ENCODE measurements at places on chromosomes 3 and 15. TPM values are rescaled to one million over a fixed set of nuclear protein-coding genes. Genes with fewer than 3 reads are reported as not detected.
A peak's percentile ranks its signal among the peaks of the same experiment; 100 is the strongest.

Gene ZKSCAN7
- total RNA-seq: 6.2 TPM

Gene POPDC2
- total RNA-seq: 11.5 TPM

Gene MTFMT
- 15.2 TPM for total RNA-seq

Gene IMPG2
- total RNA-seq: 0.39 TPM

Gene MCF2L2
- 1.0 TPM for total RNA-seq

Gene GOLGA6D
- not detected for total RNA-seq

DNA sequence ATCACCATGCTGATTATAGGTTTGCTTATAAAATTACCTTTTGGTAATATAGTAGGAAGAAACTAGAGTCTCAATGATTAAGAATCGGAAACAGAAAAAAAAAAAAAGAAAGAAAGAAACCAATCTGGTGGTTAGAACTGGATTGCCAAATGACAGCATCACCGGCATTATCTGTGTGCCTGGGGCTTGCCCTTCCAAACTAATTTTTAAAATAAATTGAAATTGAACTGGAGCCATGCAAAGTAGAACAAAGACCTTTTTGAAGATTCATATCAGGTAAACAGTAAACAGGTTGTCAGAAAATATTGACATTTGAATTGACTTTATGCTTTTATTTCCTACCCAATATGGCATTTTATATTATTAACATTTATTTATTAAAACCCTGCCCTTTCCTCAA is 11.2 kb upstream of the CPB1 start:
- H3K4me3 ChIP-seq: no peak overlapping the region
- H3K27me3 ChIP-seq: no peaks in the 10 kb centered on the region
- no peaks in the 10 kb centered on the region for H3K4me1 ChIP-seq
- H3K36me3 ChIP-seq: no peaks in the 10 kb centered on the region
- no peak for DNase-seq

- H3K36me3 ChIP-seq: no peaks in the 10 kb centered on the region
- no peak for DNase-seq
- no peak overlapping the region for H3K4me3 ChIP-seq
- no peaks in the 10 kb centered on the region for H3K27me3 ChIP-seq
These were observed 1337.9 kb upstream of the EPHA6 start for GRCh38 chr3:95476534-95476933.

GRCh38 chr15:49045751-49046219 is 461 bp downstream of the SECISBP2L start:
- H3K4me1 ChIP-seq: no peaks in the 10 kb centered on the region
- no peaks in the 10 kb centered on the region for H3K36me3 ChIP-seq
- no peak for DNase-seq
- H3K27me3 ChIP-seq: no peaks in the 10 kb centered on the region

DNA sequence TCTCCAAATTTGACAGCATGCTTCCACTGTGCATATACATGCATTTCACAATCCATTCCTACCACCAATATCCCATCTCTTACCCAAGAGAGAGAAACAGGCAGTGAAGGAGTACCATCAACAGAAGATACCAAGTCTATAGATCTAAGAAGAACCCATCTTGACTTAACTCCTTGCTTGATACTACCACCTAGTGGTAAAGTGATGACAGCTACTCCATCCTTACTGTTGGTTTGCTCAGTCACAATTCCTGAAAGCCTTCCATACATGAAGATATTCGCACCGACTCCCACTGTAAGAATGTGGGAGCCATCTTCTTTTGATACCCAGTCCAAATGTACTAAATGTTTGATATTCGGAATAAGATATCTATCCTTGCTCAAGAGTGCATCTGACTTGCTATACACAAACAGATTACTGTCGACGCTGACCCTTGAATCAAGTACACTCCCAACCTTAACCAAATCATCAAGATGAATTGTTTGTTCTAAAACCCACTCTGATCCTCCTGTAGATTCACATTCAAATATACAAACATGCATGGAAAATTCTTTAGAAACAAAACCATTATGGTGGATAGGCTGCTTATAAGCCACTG is 123.1 kb downstream of the DMXL2 start:
- DNase-seq: no peak
- H3K27me3 ChIP-seq: no peaks in the 10 kb centered on the region
- H3K27ac ChIP-seq: no peak overlapping the region
- no peaks in the 10 kb centered on the region for H3K36me3 ChIP-seq
- H3K4me3 ChIP-seq: no peak overlapping the region
- no peaks in the 10 kb centered on the region for H3K4me1 ChIP-seq

- no peaks in the 10 kb centered on the region for H3K27me3 ChIP-seq
- no peaks in the 10 kb centered on the region for H3K4me1 ChIP-seq
- H3K27ac ChIP-seq: no peak overlapping the region
- no peak for DNase-seq
- H3K4me3 ChIP-seq: no peak overlapping the region
- H3K36me3 ChIP-seq: no peaks in the 10 kb centered on the region
These were observed 41.8 kb upstream of the CCNL1 start for GRCh38 chr3:157201648-157202278.

- H3K36me3 ChIP-seq: peaks cover 8% of the 10 kb centered on the region
- DNase-seq: no peak
- H3K27ac ChIP-seq: no peak overlapping the region
- H3K4me3 ChIP-seq: no peak overlapping the region
- no peaks in the 10 kb centered on the region for H3K4me1 ChIP-seq
These were observed 53.4 kb downstream of the ADAMTS9 start for GRCh38 chr3:64634417-64634816.

- no peak overlapping the region for H3K4me3 ChIP-seq
- no peak for DNase-seq
- H3K4me1 ChIP-seq: no peaks in the 10 kb centered on the region
- H3K36me3 ChIP-seq: no peaks in the 10 kb centered on the region
- no peak overlapping the region for H3K27ac ChIP-seq
These were observed 813.2 kb downstream of the AGBL1 start for GRCh38 chr15:86892774-86893449.

GRCh38 chr3:71487418-71487817 is 96.1 kb downstream of the FOXP1 start:
- H3K4me1 ChIP-seq: no peaks in the 10 kb centered on the region
- no peak overlapping the region for H3K4me3 ChIP-seq
- no peaks in the 10 kb centered on the region for H3K27me3 ChIP-seq

GRCh38 chr3:160126051-160126450 is 99.2 kb upstream of the C3orf80 start:
- DNase-seq: no peak
- no peaks in the 10 kb centered on the region for H3K36me3 ChIP-seq
- H3K4me3 ChIP-seq: no peak overlapping the region
- no peaks in the 10 kb centered on the region for H3K27me3 ChIP-seq
- no peaks in the 10 kb centered on the region for H3K4me1 ChIP-seq

- no peaks in the 10 kb centered on the region for H3K36me3 ChIP-seq
- H3K27me3 ChIP-seq: no peaks in the 10 kb centered on the region
- no peak overlapping the region for H3K4me3 ChIP-seq
- no peak overlapping the region for H3K27ac ChIP-seq
- no peaks in the 10 kb centered on the region for H3K4me1 ChIP-seq
- DNase-seq: no peak
These were observed 56.0 kb upstream of the FAM3D start for GRCh38 chr3:58722561-58722960.

- no peak overlapping the region for H3K27ac ChIP-seq
- H3K4me1 ChIP-seq: no peaks in the 10 kb centered on the region
- no peak overlapping the region for H3K4me3 ChIP-seq
- no peaks in the 10 kb centered on the region for H3K27me3 ChIP-seq
These were observed 147.0 kb downstream of the APBA2 start for GRCh38 chr15:29032751-29033150.

DNA sequence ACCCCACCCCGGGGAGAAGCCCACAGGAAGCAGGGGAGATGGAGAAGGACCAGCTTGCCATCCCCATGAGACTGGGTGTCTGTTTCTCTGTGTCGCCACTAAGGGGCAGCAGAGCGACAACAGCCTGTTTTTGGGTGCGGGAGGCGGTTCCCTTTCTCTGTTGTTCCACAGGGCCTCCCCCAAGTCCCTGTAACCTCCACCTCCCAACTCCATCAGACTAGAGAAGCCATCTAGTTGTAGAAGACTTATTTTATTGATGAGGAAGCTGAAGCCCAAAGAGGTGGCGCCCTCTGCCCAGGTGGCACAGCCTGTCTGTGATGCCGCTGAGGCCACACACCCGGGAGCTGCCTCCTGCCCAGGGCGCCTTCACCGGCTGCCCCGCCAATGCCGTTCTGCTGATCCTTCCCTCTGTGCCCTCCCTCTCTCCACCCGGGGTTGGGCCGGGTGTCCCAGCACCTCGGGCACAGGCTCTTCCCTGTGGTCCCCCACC is 3.9 kb upstream of the CCDC9B start:
- H3K36me3 ChIP-seq: no peaks in the 10 kb centered on the region
- peak; percentile 82 for DNase-seq
- H3K27me3 ChIP-seq: no peaks in the 10 kb centered on the region
- no peak overlapping the region for H3K4me3 ChIP-seq
- no peak overlapping the region for H3K27ac ChIP-seq

DNA sequence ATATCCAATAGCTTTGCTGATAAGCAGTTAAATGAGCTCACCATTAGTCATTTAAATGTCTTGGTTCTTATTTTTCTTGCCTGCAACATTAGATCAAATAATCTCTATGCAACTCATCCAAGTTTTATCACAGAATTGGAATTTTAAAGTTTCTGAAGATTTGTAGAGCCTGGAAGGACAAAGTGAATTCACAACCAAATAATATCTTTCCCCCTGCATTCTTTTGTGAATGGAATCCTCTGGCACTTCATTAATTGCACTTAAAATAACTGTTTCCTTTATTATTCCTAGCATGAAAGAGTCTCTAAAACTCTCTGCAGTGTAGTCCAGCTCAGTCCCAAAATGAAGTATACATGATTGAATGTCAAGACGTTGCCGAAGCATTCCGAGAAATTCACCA is 345.6 kb upstream of the TGFBR2 start:
- DNase-seq: no peak
- H3K36me3 ChIP-seq: no peaks in the 10 kb centered on the region
- H3K4me1 ChIP-seq: peaks cover 6% of the 10 kb centered on the region
- H3K27ac ChIP-seq: no peak overlapping the region
- no peak overlapping the region for H3K4me3 ChIP-seq

DNA sequence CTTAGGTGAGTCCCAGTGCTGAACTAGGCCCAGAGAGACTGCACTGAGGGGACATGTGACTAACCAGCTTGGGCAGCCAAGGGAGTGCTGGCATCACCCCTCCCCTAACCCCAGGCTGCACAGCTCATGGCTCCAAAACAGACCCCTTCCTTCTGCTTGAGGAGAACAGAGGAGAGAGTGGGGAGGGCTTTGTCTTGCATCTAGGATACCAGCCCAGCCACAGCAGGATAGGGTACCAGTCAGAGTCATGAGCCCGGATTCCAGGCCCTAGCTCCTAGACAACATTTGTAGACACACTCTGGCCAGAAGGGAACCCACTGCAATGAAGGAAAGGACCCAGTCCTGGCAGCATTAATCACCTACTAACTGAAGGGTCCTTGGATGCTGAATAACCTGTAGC is 49.9 kb upstream of the PLSCR4 start:
- peaks cover 2% of the 10 kb centered on the region for H3K4me1 ChIP-seq
- H3K27ac ChIP-seq: no peak overlapping the region
- H3K27me3 ChIP-seq: no peaks in the 10 kb centered on the region
